ENCODE measurements at places on chromosomes 7 and 10. TPM values are rescaled to one million over a fixed set of nuclear protein-coding genes. Genes with fewer than 3 reads are reported as not detected.

DNA sequence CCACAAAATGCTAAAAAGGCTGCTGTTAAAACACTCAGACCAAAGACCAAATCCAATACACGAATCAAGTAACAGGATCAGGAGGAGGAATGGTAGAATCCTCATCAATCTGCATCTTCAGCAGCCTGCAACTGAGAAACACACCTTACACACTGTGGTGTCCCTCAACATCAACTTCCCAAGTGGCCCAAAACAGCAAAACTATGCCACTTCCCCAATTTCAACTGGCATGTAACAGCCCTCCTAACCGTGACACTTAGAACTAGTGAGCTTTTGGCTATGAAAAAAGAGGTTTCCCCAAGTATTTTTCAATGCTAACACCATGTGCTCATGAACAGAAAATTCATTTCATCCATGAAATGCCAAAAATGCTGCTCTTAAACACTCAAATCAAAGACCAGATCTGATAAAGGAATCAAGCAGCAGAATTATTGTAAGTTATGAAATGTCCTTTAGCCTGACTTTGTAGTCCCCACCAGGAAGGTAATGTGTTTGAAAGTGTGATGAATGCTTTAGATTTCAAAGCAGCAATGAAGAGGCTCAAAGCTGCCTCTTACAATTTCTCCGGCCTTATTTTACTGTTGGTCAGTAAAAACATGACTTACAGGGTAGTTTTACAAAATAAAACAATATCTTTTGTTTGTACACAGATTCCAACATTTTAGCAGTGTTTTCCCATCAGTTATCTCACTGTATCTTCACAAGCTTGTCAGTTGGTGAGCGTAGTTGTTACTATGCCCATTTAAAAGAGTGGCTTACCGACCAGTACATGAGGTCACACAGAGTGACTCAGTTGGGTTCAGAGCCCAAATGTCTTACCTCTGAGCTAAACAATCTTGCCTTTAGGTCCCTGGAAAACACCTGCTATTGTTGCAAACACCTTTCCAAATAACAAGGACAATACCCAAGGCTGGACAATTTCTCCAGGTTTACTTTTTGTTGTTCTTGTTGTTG, 65.7 kb upstream of the ASAH2 start:
- DNase-seq = no peak

GRCh38 chr7:124943472-124943871, 13.8 kb upstream of the POT1 start:
- DNase-seq = no peak

DNA sequence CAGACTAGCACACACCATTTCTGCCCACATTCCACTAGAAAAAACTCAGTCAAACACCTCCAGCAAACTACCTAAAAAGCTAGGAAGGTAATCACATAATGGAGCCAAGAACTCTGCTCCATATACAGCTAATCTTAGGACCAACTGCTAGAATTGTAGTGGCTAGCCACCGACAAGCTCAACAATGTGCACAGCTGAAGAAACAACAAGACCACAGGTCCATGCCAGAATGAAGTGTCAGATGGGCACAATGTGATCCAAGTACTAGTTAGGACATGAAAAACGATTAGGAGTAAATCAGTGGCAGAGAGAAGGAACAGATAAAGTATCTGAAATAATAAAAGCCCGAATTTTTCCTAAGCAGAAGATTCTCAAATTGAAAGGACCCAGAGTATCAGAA, 38.6 kb downstream of the TMEM106B start:
- no peak for DNase-seq

GRCh38 chr10:117167346-117167788, 29.3 kb upstream of the VAX1 start:
- no peak for DNase-seq

DNA sequence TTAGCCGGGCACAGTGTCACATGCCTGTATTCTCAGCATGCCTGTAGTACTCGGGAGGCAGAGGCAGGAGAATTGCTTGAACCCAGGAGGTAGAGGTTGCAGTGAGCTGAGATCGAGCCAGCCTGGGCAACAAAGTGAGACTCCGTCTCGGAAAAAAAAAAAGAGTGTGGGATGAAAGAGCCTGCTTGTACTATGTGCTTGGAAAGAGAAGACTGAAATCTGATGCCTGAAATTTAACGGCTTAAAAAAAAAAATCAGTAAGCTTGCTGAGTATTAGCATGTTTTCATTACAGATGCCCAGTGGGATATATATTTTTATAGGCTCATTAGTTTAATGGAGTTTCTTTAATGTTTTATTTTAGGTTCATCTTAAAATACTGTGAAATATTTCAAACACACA, 4.2 kb downstream of the NT5C2 start:
- no peak for DNase-seq

DNA sequence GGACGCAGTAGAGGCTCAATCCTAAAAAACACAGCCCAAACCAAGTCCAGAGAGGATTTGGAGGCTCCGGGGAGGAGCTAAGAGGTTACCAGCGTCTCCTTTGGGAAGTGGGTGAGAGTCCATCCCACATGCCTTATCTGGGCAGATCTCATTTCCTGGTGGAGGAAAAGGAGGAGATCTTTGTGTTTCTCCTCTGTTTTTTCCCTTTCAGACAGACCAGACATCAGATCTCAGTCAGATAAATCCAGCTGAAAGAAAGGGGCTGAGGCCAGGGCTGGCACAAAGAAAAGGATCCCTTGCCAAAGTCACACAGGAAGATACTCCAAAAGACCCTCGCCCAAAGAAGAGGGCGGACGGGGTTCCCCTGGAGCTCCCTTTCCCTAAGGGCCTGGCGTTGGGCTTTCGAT, 58.3 kb upstream of the COMTD1 start:
- DNase-seq = no peak

DNA sequence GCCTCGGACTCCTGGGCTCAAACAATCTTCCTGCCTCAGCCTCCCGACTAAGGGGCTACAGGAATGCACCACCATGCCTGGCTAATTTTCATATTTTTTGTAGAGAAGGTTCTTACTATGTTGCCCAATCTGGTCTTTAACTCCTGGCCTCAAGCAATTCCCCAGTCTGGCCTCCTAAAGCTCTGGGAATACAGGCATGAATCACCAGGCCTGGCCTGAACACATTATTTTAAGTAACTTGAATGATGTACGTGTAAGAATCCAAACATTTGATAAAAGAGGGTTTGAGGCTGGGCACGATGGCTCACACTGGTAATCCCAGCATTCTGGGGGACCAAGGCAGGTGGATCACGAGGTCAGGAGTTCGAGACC, 13.0 kb upstream of the BAMBI start:
- DNase-seq = no peak

ASZ1 gene
- total RNA-seq = not detected

DNA sequence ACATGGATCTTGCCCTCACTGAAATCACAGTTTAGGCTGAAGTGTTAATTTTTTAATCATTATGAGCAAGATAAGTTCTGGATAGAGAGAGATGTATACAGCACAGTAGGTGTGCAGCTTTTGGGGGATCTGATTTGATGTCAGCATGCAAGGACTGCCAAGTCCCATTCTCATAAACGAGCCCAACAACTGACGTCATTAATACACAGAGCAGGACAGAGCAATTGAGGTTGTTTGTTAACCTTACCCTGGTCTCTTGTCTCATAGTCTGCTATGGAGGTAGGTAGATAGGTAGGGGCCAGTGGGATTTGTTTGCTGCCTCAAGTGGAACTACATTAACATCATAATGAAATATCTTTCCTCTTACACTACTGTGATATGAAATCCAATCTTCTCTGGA, 8.6 kb upstream of the TMEM229A start:
- no peak for DNase-seq

- no peak for DNase-seq
These were observed 53.8 kb downstream of the GRID1 start for GRCh38 chr10:86312701-86313270.

GRCh38 chr7:137888241-137888640, 41.5 kb upstream of the DGKI start:
- no peak for DNase-seq

- DNase-seq = no peak
These were observed 69.5 kb downstream of the ADAM22 start for GRCh38 chr7:88003581-88003980.

GRCh38 chr10:113020838-113021237, 70.8 kb downstream of the TCF7L2 start:
- DNase-seq = no peak

ITPRID1 gene
- total RNA-seq = not detected

GRCh38 chr10:34119456-34119855, 695.6 kb downstream of the PARD3 start:
- no peak for DNase-seq

GRCh38 chr7:135976312-135977006, 700 bp downstream of the MTPN start:
- DNase-seq = no peak

DNA sequence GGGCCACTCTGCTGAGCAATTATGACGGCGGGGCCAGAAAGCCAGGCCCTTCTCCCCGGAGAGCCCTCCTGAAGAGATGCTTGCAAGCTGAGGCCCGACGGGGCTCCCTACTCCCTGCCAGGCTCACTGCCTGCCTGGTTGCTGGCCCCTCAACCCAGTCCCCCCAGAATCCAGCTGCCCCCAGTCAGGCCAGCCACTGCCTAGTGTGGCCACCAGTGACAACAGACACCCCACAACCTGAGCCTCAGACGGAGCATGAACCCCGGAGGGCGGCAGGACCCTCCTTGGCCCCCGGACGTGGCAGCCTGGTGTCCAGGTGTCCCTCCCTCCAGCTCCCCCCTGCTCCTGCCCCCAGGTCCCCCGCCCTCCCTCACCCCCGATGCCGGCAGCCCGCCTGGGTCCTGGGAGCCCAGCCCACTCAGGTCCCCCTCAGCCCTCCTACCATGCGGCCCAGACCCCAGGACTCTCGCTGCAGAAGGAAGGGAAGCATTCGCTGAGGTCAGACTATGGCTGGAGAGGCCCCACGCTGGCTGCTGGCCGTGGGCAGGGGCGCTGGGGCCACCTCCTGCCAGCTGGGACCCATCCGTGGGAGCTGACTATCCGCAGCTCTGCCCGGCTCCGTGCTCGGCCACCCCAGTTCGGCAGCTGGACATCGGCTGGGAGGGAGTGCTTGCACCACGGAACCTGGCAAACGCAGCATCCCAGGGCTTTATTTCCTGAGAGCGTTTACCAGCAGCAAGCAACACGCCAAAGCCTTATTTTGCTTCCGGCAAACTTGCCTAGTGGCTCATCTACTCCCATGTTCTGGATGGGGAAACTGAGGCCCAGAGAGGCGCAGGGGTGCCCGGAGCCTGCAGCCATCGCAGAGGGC, 89.8 kb downstream of the UNCX start:
- DNase-seq = no peak

DNA sequence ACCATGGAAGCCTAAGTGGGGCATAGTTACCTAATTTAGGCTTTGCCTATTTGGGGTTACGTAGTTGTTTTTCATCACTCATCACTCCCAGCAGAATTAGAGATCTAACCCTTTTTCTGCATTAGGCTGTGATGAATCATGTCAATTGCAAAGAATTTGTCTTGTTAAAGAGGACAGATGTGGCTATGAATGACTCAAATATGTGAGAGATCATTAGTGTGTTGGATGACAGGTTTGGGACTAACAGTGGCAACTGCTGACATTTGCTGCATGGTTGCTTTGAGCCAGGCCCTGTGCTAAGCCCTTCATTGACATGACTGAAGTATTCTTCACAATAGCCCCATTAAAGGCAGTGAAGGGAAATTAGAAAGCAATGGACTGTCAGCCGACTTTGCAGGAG, 83.4 kb upstream of the BMPER start:
- no peak for DNase-seq

ZEB1 gene
- 16.0 TPM for total RNA-seq

DNA sequence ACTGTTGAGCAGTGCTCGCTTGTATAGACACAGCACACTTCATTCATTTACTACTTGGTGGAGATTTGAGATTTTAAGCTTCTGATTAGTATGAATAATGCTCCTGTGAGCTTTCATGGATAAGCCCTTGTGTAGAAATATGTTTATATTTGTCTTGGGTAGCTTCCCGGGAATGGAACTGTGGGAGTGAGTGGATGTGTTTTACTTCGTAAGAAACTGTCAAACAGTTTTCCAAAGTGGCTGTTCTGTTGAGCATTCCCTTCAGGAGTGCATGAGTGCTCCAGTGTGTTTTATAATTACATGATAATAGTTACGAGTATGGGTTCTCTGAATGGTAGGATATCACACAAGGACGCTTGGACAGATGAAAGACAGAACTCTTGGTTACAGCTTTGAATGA, 49.4 kb downstream of the VWC2 start:
- DNase-seq = no peak

DIP2C gene
- total RNA-seq = 10.1 TPM

- DNase-seq = no peak
These were observed 6.7 kb downstream of the CEP55 start for GRCh38 chr10:93503075-93503474.

DNA sequence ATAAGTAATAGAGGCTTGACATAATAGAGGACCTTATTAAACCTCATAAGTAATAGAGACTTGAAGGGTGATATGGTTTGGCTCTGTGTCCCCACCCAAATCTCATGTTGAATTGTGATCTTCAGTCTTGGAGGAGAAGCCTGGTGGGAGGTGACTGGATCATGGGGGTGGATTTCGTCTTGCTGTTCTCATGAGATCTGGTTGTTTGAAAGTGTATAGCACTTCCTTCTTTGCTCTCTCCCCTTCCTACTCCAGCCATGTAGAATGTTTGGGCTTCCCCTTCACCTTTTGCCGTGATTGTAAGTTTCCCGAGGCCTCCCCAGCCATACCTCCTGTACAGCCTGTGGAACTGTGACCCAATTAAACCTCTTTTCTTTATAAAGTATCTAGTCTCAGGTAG, 8.6 kb downstream of the KIFBP start:
- DNase-seq = no peak

- no peak for DNase-seq
These were observed 32.3 kb downstream of the SLC39A12 start for GRCh38 chr10:17984056-17984455.

MYH16 gene
- total RNA-seq = 1.4 TPM

CH25H gene
- total RNA-seq = not detected

DNA sequence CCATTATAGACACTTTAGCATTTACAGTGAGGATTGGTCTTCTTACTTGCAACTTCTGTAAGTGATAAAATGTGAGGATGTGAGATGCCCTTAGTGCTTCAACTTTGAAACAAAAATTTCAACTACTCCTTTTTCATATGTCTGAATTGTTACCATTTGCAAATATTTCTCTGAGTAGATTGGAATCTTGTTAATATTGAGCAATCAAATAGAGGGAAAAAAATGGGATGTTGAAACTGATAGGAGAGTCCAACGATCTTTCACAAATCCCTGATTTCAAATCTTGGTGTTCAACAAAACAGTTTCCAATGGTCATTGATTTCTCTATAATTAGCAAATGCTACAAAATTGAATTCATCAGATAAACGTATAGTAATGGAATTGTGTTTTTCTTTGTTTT, 5.5 kb upstream of the SNX10 start:
- DNase-seq = no peak

- DNase-seq = no peak
These were observed 10.0 kb downstream of the ZNF777 start for GRCh38 chr7:149450821-149451220.
